Psoas muscle (tissue), 8 donors: ENCODE measurements at places on chromosomes 13 and 19.
A peak's percentile ranks its signal among the peaks of the same experiment; 100 is the strongest.

DNA sequence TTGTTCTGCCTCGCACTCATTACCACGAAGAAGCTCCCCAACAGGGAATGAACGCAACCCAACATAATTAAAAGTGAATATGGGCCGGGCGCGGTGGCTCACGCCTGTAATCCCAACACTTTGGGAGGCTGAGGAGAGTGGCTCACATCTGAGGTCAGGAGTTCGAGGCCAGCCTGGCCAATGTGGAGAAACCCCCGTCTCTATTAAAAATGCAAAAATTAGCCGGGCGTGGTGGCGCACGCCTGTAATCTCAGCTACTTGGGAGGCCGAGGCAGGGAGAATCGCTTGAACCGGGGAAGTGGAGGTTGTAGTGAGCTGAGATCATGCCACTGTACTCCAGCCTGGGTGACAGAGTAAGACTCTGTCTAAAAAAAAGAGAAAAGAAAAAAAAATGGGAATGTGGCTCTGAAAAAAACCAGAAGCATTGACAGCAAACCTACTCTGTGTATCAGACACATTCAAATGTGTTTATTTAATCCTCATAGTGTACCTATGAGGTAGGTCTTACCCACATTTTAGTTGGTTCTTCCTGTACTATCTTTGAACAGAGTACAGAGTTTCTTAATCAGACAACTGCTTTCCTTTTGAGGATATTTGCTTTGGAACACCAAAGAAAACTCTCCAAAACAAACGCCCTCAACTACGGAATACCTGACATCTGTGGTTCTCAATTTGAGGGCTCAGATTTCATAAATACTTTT is 70.0 kb downstream of the NUFIP1 start:
- DNase-seq: no peak

DNA sequence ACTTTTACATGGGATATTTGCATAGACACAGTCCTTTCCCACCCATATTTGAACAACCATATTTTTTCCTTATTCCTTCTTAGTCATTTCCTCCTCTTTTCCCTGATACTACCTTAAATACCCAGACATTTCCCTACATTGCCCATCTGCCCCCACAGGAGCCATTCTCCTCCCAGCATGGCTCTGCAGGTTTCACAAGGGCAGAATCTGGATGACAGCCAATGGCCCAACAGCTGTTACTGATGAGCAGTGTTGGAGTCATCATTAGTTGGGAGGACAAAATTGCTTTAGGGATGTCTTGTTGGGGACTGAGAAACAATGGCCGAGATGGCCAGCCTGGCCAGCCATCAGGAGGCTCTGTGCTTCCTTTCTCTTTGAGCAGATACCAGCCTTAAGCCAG is 209.5 kb downstream of the KLF5 start:
- DNase-seq: peak; percentile 15

GRCh38 chr13:80921541-80921940 is 580.6 kb upstream of the SPRY2 start:
- no peak for DNase-seq

DNA sequence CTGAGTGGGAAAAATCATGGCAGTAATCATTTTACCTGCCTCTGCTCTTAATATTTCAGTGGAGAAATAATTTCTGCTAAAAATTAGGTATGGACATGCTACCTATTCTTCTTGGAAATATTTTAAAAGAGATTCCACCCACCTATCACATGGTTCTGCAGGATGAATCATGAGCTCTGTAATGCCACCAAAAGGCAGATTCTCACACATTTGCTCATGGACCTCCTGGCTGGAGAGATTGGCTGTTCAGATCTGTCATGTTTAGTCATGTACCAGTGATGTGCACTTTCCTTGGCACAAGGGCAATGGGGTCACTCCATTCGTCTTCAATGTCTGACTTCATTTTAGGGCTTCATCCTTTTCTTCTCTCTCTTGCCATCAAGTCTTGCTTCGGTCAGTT is 101.8 kb upstream of the MBNL2 start:
- no peak for DNase-seq

DNA sequence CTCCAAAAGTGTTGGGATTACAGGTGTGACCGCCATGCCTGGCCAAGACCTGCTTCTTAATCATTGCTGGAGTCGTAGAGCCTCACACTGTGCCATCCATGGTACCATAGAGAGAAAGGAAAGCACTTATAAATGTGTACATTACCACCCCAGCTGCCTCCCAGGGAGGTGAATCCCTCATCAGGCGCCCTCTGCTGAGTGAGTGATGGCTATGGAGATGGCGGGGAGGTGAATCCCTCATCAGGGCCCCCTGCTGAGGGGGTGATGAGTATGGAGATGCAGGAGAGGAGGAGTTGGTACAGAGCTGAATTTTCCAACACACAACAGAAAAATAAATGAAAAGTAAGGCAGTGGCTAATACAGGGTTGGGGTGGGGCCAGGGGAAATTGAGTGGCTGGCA is 263.4 kb downstream of the UQCRFS1 start:
- no peak for DNase-seq

GRCh38 chr13:38530492-38530891 is 156.4 kb upstream of the FREM2 start:
- DNase-seq: no peak

DNA sequence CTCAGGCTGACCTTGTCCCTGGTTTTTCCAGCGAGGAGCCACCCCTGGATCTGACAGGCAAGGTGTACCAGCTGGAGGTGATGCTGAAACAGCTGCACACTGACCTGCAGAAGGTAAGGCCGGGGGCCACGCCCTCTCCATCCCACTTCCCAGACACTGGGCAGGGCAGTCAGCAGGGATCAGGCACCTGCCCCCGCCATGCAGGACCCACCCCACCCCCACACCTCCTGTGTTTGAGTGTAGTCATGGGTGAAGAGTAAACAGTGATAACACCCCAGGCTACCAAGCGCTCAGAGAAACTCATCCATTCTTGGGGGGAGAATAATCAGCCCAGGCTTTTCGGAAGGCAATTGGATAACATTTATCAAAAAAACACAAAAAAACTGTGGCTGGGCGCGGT is 19.9 kb downstream of the DPF1 start:
- DNase-seq: no peak

DNA sequence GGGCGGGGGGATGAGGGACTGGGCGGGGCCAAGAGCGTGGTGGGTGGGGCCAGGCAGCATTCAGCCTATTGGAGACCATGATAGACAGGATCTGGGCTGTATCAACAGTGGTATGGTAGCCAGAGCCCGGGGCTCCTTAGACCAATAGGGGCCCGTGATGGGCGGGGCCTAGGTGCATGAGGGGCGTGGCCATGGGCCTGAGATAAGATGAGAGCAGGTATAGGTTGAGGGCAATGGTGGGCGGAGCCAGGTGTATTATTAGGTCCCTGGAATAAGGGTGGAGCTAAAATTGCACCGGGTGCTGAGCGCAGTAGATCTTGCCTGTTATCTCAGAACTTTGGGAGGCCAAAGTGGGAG is 5.3 kb downstream of the ABCA7 start:
- peak; percentile 64 for DNase-seq

DNA sequence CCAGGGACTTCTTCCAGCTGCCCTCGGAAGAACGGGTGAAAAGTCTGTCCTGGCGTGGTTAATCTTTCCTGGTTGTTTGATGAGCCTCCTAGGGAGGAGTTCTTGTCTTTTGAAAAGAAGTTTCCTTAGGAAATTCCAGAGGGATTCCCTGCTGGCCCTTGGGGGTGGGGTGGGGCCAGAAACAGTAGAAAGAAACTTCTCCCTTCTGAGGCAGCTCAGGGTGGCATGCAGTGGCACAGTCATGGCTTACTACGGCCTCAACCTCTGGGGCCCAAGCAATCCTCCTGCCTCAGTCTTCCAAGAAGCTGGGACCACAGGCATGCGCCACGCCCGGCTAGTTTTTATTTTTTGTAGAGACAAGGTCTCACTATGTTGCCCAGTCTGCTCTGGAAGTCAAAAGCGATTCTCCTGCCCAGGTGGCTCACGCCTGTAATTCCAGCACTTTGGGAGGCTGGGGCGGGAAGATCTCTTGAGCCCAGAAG is 1.5 kb downstream of the ZNF101 start:
- no peak for DNase-seq

DNA sequence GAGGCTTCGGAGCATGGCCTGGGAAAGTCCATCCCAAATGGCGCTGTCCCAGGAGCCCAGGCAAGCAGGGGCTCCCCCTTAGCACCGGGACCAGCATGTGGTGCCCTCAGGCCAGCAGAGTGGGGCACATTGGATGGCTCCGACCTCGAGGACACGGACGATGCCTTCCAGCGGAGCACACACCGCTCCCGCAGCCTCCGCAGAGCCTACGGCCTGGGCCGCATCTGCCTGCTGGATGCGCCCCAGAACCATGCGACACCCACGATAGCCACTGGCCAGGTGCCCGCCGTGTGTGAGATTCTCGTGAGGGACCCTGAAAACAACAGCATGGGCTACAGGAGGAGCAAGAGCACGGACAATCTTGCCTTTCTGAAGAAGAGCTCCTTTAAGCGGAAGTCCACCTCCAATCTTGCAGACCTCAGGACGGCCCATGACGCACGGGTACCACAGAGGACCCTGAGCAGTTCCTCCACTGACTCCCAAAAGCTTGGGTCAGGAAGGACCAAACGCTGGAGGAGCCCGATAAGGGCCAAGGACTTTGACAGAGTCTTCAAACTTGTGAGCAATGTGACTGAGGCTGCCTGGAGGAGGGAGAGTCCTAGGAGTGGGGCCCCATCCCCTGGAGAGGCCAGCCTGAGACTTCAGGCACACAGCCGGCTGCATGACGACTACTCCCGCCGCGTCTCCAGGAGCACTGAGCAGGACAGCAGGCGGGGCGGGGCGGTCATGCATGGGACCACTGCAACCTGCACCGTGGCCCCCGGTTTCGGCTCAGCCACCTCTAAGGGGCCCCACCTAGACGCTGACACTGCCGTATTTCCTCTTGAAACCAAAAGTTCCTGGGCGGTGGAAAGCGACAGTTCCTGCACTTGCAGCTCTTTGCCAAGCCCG is 63.1 kb downstream of the SPATA13 start:
- no peak for DNase-seq

GRCh38 chr19:30799865-30800755 is 427.9 kb downstream of the ZNF536 start:
- DNase-seq: no peak

DNA sequence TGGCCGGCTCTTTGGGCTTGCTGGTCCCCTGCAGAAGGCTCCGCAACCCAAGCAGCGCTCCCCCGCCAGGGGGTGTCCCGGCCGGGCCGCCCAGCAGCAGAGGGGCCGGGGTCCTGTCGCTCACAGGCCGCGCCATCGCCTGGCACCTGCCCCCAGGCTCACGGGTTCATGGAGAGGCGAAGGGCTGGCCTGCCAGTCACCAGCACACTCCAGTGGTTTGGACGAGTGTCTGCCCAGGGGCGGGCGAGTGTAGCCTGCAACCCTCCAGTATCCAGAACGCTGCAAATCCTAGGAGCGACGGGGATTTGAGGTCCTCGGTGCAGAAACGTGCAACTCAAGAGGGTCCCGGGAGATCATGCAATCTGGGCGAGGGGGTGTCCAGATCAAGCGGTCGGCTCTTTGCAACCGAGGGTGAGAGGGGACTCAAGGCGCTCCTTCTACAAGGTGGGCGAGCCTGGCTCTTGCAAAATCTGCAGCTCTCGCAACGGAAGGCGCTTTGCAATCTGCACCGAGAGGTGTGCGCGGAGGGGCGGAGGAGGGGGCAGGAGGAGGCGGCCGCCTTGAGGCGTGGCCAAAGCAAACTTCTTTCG is at the start of gene DBP:
DBP (minus strand) TSS at position 521 of the 590 bp plus-strand sequence; CDS start at position 136, 385 bp downstream.
- DNase-seq: peak; percentile 83

DNA sequence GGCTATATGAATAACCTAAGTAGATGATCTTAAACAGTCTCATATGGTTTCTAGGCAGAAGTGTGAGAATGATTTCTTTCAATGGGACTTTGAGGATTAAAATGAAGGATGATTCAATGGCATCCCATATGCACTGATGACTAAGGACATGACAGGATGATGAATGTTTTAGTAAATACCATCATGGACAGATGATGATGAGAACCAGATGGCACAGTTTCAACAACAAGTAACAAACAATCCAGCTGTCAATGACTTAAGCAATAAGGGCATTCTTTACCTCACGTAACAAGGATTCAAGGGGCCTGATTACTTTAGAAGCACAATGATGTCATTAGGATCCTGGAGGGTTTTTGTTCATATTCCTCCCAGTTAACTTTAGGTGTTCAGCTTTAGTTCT is 2678.4 kb downstream of the PCDH9 start:
- DNase-seq: no peak

DNA sequence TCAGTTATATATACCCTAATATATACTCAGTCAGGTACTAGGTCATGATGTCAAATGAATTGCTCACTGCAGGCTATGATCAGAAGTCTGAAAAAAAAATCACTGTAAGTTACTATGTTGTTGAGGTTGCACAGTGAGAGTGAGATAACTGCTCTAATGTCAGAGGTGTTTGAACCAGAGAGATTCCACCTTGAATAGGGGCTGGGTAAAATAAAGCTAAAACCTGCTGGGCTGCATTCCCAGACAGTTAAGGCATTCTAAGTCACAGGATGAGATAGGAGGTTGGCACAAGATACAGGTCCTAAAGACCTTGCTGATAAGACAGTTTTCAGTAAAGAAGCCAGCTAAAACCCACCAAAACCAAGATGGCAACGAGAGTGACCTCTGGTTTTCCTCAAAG is 10.2 kb downstream of the EPSTI1 start:
- DNase-seq: no peak

DNA sequence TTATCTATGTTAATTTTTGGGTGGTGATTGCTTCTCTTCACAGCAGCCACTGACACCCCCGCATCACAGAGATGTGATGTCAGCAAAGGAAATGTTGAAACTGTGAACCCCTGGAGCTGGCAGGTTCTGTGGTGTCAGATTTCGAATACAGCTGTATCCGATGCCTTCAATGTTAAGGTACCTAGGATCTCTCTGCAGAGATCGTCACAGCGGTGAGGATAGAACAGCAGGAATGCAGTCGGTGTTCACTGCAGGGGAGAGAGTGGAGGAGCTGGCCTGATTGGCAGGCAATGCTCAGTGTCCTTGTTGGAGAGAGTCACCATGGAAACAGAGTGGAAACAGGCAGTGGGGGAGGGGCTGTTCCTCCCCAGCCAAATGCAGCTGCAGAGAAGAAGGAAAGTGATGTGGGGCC is 79.5 kb upstream of the ZNF835 start:
- DNase-seq: no peak

DNA sequence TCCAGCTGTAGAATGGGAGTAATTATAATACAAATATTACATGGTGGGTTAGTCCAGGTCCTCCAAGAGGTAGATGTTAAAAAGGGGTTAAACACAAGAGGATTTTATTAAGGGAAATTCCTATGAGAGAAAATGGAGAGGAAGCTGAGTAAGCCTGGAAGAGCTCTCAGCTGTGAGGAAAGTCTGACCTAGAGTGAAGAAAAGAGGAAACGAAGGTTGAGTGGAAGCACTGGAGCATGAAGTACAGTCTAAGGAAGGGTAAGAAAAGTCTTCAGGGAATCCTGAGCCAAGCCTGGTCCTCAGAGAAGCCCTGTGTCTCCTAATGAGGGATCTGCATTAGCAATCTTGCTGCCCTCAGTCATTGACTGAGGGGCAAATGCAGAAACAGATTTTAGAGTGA is 506.2 kb downstream of the GPC5 start:
- DNase-seq: no peak

DNA sequence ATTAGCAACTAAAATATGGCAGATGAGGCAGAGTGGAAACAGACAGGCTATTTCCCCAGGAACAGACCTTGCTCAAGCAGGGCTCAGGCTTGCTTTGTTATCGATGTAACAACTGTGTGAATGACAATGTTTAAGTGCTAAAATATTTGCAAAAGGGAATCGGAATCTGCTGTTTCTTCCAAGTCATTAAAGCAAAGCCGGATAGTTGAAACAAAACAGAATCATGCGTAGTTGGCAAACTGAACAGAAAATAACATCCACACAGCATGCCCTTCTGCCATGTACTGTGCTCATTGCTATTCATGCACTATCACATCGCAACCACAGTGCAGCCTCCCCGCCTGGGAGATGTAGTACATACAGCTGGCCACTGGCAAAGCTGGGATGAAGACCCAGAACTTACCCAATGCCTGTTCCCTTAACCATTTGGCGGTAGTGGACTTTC is 799.1 kb downstream of the DIAPH3 start:
- no peak for DNase-seq
